ENCODE measurements at places on chromosomes 5 and 9. TPM values are rescaled to one million over a fixed set of nuclear protein-coding genes. Genes with fewer than 3 reads are reported as not detected.

PPIC gene
- total RNA-seq, result 20.2 TPM

PDZD2 gene
- total RNA-seq, result 37.8 TPM

SEMA5A gene
- total RNA-seq, result 3.3 TPM

FOXD4 gene
- 0.31 TPM for total RNA-seq

TMC1 gene
- 0.25 TPM for total RNA-seq

SLC36A3 gene
- not detected for total RNA-seq

MED22 gene
- total RNA-seq, result 26.7 TPM

THBS4 gene
- 5.1 TPM for total RNA-seq

BHMT2 gene
- 7.9 TPM for total RNA-seq

NRG2 gene
- 25.5 TPM for total RNA-seq

Measured in ovary (tissue), 10 donors.